Activated CD4-positive, alpha-beta T cell treated with anti-CD3 and anti-CD28 coated beads, Interleukin-2, amount 50 U/mL, for 24 hours (primary cell): ENCODE measurements at places on chromosomes 6 and 20.
A peak's percentile ranks its signal among the peaks of the same experiment; 100 is the strongest.

DNA sequence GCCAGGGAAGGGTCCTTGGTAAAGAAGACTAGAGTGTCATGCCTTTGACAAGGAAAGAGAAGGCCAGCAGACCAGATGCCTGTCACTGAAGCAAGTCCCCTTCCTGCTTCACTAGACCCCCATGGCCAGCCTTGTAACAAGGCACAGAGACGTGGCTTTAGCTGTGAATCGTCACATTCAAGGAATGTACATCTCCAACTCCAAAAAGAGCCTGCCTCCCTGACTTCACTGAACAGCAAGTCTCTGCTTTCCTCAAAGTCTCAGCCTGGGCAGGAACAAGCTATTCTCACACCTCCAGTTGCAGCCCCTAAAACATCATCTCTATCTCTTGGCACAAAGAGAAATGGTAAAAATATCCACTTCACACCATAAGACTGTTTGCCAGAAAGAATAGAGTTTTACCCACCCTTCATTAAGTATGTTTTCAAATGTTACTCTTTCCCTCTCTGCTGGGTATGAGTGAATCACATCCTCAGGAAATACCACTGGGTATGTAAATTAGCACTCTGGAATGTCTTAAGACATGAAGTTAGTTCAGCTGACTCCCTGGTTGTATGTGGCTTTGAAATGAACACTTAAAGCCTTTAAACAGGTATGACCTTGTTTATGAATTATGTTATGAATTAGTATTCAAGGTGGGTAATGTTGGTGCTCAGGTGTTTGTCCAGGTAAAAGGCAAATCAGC, 46.4 kb upstream of the NT5E start:
- no peak for DNase-seq

DNA sequence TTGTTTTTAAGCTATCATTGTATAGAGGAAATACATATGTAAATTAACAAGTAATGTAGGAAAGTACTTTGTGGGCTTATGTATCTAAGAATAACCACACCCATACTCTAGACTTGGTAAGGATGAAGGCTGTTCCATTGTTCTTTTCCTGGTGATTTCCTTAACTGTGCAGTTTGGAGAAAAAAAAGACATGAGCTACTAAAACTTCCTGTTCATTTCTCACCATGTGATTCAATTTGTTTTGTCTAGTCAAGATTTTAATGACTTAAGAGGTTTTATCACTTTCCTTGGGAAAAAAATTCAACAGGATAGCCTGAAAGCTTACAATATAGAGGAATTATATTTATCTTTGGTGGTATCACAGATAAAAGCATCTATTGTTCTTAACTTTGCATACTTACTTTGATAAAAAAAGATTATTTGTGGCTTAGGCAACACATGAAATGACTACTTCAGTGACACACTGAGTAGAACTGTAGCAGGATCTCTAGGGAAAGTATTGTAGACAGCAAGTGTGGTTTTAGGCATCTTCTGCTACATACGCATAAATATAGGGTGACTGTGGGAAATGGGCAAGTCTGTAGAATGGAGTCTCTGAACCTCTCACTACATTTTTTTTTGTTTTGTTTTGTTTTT, 80.3 kb downstream of the GJA1 start:
- no peak for DNase-seq

DNA sequence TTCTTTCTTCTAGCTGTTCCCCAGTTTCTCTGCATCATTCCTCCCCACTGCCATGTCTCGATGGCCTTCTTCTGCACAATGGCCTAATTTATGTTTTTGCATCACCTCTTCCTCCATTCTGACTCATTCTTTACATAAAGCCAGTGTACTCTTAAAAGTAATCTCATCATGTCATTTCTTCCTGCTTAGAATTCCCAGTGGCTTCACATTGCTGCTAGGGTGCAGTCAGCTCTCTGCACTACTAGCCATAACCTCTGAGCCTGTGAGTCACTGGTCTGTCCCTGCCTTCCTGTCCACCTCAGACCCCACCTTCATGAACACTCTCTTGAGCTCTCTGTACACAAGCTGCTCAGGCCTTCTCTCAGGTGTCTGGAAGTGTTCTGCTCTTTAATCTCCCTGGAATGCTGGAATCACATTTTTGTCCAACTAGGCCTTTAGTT, 24.1 kb upstream of the TRIM27 start:
- no peak for DNase-seq

DNA sequence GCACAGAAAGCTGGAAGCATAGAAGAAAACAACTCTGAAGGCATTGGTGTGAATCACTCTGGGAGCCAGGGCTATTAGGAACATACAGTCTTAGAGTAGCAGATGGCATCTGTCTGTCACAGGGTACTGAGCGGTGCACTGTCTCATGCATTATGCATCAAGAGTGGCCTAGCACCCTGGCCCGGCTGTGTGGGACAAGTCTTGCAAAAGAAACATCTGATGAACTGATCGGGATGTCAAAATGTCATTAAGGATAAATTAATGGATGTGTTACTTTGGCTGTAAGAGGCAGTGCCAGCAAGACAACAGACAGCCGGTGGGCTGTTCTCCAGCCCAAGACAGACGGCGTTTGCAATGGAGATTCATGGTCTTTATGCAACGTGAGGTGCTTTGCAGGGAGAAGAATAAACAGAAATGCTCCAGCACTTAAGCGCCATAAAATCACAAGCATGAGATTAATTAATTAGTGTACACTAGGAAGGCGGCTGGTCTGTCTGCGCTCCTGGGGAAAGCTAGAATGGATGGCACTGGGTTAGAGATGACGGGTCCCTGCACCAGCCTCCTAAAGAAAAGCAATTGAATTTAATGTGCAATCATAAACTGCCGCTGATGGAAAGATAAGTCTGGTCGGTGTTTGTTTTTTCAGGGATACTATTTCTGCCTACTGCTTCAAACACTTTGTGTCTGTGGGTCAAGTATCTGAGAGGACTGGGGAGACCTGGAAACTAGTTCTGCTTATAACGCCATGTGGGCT, 600.6 kb upstream of the CHD6 start:
- DNase-seq = no peak

- no peak for DNase-seq
Observed at GRCh38 chr20:34859826-34860545, 12.7 kb downstream of the GGT7 start.

DNA sequence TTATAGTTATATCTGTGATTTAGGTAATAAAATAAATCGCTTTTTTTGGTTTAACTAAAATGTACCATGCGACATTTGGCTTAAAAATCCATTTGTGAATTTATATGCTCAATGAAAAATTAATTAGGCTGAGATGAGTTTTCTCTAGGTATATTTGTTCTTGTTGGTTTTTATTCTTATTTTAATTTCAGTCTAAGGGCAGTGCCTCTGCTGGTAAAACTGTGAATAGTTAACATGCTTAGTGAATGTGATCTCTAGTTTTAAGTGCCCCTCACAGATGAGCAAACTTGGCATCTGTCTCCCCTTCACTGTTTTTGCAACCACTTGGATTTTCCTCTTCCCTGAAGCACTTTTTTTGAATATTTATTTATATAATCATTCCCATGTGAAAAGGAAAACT, 822.7 kb downstream of the GRIK2 start:
- no peak for DNase-seq

- DNase-seq = no peak
Observed at GRCh38 chr6:10429638-10430427, 15.0 kb upstream of the TFAP2A start.

GRCh38 chr6:17456711-17457110, 63.3 kb downstream of the CAP2 start:
- DNase-seq = no peak

DNA sequence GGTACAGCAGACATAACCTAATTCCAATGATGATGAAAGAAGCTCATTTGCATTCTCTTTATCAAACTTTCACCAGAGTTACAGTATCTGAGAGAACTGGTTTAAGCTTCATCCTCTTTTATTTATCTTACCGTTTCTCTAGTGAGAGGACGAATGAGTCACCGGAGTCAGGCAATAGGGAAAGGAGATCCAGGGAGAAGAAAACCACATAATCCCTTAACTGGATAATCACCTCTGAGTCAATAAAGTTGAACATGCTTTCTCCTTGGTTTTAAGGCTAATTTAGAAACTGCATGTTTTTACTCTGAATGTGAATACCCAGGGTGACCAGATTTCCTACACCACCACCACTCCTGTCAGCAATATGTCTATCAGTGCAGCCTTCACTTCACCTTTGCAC, 313.7 kb upstream of the TBX18 start:
- no peak for DNase-seq

- DNase-seq = no peak
Observed at GRCh38 chr6:63307581-63308246, 12.1 kb downstream of the LGSN start.

DNA sequence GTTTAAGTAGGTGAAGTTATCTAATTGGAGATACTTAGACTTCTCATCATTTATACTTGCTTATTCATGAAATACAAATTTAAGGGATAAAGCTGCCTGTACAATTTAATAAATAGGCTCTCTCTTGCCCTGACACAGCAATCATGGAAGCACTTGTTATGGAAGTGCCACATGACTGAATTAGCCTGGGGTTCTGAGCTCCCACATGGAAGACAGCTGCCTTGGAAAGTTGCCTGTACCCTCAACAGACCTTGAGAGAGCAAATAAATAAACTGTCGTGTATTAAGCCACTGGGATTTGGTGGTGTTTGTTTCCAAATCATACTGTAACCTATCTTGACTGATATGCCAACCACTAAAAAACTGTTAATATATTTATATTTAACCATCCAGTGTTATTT, 87.0 kb upstream of the RSPO3 start:
- no peak for DNase-seq

GRCh38 chr6:15555101-15556038, 107.5 kb downstream of the DTNBP1 start:
- no peak for DNase-seq

DNA sequence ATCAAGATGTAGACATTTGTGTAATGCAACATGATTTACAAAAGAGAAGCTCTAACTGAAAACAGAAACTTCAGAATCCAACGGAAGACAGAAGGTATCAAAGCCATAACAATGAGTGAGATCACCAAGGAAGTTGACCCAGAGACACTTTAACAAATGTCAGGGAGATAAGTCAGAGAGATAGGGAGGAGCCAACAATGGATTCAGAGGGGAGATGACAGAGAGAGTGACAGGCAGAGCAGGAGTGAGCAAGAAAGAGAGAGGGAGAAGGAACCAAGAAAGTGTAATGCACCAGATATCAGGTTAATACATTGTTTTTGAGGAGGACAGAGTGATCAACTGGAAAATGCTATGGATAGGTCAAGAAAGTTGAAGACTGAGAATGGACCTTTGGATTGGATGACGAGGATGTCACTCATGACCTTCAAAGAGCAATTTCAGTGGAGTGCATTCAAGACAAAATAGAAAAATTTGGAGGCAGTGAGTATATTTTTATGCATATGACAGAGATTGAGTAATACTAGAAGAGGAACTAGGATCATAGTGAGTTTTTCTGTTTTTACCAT, 86.6 kb downstream of the TRDN start:
- DNase-seq = no peak

DNA sequence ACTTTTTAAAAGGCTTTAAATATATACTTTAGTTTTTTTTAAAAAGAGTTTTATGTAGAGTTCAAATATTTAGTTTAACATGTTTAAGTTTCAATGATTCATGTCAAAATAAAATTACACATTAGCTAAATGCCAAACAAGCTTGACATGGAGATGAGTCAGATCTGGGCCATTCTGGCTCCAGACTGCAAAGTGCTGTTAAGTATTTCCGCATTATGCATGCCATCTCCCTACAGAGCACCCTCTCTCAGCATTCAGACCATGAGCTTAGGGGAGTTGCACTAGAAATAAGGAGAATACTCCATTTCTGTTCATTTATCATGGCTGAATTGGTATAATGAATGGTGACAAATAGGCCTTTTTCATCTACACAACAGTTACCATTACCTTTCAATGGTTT, 21.5 kb upstream of the HS3ST5 start:
- DNase-seq = no peak

GRCh38 chr6:79536954-79537747, at the start of gene LCA5:
TSS of gene LCA5 (minus strand) at chr6:79537430. CDS start at chr6:79518894, 18,536 bp downstream.
- DNase-seq = peak; percentile 40

- DNase-seq = no peak
Observed at GRCh38 chr6:7479801-7480266, 61.6 kb upstream of the DSP start.

GRCh38 chr6:151451417-151451949, 443 bp downstream of the RMND1 start:
- no peak for DNase-seq

DNA sequence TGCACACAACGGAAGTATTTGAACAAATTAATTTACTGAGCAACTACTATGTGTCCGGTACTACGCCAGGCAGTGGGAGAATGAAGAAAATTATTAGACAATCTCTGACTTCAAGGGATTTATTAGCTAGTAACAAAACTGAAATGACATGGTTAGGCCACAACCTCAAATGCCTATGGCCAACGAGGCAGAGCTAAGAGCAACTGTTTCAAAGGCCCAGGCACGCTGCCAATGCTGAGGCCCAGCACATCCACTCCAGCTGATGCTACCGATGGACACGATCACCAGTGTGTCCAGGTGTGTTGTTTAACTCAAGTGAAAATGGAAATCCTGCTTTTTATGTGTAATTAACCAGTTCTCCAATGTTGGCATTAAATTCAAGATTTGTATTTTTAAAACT, 420.9 kb downstream of the PRKN start:
- DNase-seq = no peak

- no peak for DNase-seq
Observed at GRCh38 chr6:125546841-125547251, 202.6 kb upstream of the HEY2 start.

DNA sequence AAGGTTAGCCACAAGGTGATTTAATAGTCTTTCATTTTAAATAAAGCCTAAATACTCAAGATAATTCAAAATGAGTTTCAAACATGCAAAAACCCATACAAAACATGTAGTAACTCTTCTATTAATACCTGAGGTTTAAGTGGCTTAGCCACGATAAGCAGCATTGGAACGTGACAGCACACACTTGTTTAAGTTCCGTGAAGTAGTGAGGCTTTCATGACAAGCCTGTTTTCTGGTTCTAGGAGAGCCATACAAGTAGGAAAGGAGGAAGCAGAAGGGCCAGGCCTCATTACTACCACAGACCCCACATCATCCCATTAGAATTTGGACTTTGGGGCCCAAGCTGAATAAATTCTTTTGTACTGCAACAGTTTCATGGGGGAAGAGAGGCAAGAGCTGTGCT, 54.3 kb upstream of the PRND start:
- no peak for DNase-seq
